COR-L47 (cell line): ENCODE measurements at places on chromosomes 3 and 15.

DNA sequence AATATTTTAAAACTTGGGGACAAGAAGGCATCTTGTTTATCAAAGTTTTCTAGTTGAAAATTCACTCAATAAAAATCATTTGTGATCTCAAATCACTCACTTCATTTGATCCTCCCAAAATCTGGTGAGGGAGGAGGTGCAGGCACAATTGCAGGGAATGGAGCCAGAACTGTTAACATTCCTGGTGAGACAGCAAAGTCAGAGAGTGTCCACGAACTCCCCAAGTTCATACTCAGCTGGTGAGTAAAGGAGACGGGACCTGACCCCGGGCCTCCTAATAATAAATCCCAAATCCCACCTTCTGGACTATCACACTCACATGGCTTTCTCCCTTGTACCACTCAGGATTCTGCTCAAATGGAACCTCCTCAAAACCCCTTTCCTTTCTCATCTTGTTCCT lies 252.3 kb upstream of the LRTM1 start:
- DNase-seq = no peak

- DNase-seq = no peak
Observed at GRCh38 chr15:42845581-42845980, 75.0 kb downstream of the TTBK2 start.

- no peak for DNase-seq
Observed at GRCh38 chr3:24400450-24400849, 94.2 kb downstream of the THRB start.

DNA sequence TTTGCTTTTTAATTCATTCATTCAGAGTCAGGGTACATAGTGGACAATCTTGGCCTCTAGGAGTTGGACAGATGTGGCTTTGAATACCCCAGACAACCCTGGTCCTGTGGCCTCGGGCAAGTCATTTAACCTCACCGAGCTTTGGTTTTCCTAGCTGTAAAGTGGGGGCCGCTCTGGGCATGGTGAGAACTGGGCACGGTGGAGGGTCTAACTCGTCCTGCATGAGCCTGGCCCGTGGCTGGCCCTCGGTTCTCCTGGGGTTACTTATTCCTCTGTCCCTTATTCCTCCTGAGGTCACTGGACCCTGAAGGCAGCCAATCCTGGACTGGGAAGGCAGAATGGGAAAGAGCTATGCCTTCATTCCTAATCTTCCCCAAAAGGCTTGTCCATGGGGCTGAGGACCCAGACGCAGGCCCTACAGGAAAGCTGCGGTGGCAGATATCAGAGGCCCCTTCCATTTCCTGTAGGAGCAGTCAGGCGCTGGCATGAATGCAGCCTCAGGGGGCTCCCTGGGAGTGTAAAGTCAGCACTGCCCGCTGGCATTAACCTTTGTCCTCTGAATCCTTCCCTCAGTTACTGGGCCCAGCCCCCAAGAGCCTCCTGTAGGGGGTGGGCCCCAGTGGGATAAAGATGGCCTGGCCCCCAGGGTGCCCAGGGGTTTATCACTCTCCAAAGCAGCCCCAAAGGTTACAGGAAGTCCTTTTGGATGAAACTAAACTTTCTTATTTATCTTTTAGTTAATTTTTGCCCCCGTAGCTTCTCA lies 17.9 kb upstream of the SEC13 start:
- no peak for DNase-seq

GRCh38 chr3:129967761-129968160 lies 6.8 kb upstream of the TRH start:
- DNase-seq = no peak

DNA sequence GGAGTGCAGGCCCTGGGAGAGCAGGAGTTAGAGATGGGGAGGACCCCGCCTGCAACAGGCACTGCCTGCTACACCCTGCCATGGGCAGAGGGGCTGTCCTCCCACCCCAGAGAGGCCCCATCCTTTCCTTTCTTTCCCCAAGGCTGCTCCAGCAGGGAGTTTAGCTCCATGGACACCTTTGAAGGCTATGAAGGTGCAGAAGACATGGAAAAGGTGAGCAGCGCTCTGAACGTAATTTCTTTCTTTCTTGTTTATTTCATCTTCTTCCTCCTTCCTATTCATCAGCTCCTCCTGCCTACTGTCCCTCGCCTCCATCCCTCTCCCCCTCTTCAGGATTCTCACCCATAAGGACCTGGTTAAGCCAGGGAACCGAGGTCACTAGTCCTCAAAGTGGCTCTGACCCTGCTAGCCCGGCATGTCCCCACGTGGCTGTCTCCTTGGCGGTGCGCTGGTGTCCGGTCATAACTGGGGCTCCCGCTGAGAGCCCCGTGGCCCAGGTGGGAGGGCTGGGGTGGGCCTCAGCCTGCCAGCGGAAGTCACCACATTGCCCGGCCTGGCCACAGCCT lies 16.0 kb upstream of the ADIPOQ start:
- DNase-seq = no peak

- no peak for DNase-seq
Observed at GRCh38 chr3:71072986-71073385, 510.5 kb downstream of the FOXP1 start.

DNA sequence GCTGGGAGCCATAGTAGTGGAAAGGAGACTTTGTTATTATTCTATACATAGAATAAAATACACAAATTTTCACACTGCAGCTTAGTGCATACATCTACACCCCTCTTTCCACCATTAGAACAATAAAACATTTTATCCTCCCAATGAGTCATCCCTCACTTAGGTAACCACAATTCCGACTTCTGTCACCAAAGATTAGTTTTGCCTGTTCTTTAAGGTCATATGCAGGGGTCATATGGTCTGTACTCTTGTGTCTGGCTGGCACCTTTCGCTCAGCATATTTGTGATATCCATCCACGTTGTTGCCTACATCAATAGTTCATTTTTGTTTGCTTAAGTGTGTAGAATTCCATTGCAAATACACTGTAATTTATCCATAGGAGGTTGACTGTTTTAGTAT lies 399.4 kb downstream of the SHQ1 start:
- no peak for DNase-seq

- no peak for DNase-seq
Observed at GRCh38 chr3:37920156-37920699, 58.5 kb downstream of the CTDSPL start.

GRCh38 chr15:82122746-82123400 lies 77.1 kb upstream of the MEX3B start:
- no peak for DNase-seq

- no peak for DNase-seq
Observed at GRCh38 chr3:131158434-131158833, 131.8 kb downstream of the NEK11 start.

- no peak for DNase-seq
Observed at GRCh38 chr3:177468816-177469215, 271.5 kb upstream of the TBL1XR1 start.

DNA sequence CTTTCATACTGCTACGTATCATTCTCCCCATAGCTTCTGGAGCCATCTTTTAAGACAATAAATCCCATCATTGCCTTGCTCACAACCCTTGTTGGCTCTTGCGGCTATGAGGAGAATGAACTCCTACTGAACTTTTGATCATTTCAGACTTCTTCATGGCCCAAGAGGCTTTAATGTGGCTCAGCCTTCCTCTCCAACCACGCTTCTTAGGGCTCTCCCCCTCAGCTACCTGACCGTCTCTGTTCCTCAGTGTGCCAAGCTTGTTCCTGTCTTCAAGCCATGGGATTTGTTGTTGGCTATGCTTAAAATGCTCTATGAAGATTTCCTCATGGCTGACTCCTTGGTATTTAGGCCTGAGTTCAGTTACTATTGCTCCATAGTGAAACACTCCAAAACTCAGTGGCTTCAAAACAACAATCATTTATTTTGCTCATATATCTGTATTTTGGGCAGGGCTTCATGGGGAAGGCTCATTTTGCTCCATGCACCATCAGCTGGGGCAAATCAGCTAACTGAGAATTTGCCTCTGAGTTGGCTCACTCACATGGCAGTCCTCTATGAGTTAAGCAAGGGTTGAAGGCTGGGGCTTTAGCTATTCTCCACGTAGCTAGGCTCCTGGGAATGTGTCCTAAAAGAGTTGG lies 47.5 kb downstream of the FOXL2 start:
- DNase-seq = no peak

DNA sequence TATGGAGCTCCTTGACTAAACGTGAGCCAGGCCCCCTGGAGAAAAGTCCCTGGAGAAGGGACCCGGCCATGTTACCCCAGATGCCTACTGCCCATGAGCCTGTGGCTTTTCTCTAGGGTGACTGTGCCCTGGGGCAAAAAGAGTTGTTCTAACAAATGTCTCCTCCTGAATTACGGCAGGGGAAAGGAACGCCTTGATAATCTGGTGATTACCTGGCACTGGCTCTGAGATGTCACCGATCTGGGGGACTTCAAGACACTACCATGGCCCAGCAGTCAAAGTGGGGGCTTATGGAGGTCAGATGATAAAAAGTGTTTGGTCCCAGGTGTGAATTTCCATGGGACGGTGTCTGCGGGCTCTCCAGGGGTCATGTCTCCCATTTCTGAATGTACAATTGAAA lies 140.7 kb downstream of the KLF13 start:
- DNase-seq = no peak

DNA sequence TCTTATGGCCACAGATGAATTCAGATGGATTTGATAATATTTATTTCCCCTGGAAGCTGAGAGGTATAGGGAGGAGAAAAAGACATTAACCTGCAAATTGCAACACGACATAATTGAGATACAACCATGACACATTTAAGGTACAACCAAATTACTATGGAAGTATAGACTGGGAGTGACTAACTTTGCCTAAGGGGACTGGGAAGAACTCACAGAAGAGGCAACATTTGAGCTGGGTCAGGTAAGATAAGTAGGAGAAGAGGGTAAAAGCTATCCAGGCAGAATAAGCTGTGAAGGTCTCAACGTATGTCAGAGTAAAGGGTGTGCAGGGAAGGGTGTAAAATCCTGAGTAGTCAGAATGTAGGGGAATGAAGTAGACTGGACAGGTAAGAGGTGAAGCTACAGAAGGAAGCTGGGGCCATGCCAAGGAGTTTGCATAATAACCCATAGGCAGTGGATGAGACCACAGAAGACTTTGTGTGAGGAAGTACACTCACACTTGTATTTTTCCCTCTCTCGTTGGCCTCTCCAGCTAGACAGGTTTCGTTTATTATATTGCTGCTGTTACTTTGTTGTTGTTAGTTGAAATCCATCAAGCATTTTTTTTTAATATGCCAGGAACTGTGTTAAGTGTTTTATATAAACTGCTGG lies 28.0 kb upstream of the PTX3 start:
- DNase-seq = no peak

GRCh38 chr15:98123297-98123696 lies 162.8 kb downstream of the ARRDC4 start:
- no peak for DNase-seq

- no peak for DNase-seq
Observed at GRCh38 chr3:123464211-123464610, 15.3 kb upstream of the ADCY5 start.

DNA sequence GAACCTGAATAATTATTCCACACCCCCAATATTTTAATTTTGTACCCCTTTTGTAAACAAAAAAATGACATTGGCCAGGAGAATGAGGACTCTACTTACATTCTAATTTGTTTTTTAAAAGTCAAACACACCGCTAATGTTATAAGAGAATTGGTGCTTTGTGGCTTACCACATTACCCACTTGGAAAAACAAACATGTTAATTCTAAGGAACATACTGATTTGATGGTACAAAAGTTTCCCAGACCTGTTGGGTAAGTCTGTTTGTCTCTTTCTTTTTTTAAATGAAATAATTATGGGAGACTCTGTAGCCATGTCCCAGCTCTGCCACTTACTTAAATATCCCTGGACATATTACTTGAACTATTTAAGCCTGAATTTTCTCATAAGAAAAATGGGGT lies 352.5 kb upstream of the C2CD4B start:
- no peak for DNase-seq

DNA sequence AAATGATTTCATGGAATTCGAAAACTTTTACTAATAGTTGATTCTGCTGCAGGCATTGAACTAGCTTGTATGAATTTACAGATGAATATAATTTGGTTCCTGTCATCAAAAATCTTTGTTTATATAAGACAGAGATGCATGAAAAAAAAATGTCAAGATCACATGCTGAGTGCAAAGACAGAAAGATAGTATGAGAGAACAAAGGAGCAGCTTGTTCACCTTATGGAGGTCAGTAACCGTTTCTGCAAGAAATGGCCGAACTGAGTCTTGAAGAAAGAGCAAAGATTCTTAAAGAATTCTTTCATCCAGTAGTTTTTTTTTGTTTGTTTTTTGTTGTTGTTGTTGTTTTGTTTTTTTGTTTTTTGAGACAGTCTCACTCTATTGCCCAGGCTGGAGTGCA lies 450.6 kb downstream of the TUSC7 start:
- no peak for DNase-seq

DNA sequence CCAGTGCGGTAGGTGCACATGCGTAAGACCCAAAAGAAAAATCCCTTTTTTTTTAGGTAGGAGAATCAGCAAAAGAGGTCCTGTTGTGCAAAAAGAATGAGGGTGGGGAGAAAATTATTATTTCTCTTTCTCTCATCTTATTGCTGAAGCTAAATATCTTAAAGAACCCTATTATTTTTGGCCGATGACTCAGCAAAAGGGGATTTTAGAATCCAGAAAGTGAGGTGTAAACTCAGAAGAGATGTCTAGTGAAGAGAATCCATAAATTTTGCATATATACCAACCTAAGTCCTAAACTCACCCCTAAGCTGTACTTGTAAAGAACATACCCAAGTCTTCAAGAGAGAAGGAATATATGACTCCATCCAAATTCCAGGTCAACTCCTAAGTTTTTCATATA lies 386.3 kb upstream of the ZNF717 start:
- DNase-seq = no peak

DNA sequence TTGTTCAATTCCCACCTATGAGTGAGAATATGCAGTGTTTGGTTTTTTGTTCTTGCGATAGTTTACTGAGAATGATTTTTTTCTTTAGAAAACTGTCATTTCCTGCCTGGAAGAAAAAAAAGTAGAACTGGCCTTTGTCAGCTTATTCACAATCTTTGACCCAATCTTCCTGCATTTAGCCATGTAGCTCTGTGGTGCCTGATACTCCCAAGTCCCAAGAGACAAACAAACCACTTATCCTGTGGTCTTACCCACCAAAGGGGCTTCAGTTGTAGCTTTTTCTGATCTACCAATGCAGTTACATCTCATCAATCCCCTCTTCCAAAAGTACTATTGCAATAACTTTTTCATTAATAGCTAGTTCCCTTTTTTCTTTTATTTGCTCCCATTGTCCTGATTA lies 444.6 kb downstream of the GRM7 start:
- DNase-seq = no peak

- DNase-seq = no peak
Observed at GRCh38 chr3:138381950-138382715, 33.8 kb downstream of the MRAS start.

DNA sequence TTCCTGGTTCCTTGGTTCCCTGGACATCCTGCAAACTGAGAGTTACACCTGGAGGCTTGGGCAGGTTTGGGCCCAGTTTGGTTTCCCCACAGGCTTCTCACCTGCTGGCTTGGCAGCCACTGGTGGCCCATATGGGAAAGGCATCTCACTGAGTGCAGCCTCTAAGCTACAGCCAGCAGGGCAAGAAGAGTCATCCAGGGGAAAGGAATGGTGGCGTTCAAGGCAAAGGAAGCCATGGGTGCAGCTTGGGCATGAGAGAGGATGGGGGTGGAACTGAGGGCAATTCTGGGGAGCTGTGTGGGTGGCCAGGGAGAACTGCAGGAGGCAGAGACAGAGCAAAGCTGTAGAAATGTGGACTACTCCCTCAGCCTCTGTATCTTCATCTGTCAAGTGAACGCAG lies 106.4 kb downstream of the EPHB1 start:
- DNase-seq = no peak
